ENCODE measurements at places on chromosomes 6 and 20.

- DNase-seq: peak; percentile 23
Observed at GRCh38 chr6:12916006-12916405, 199.4 kb downstream of the PHACTR1 start.

DNA sequence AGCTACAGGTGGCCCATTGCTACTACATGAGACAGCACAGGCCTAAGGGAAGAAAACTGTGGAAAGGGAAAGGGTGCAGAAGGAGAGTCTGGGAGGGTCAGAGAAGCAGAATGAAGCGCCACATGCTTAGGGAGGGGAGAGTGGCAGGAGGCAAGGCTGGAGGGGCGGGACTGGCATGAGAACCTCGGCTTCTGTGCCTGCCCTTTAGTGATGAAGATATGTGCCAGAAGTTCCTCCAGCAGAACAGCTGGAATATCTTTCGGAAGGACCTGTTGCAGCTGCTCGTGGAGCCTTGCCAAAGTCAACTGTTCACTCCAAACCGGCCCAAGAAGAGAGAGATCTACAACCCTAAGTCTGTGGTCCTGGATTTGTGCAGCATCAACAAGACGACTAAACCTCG lies 61.8 kb downstream of the CNBD2 start:
- no peak for DNase-seq

GRCh38 chr20:51165131-51165530 lies 142.2 kb upstream of the KCNG1 start:
- no peak for DNase-seq

DNA sequence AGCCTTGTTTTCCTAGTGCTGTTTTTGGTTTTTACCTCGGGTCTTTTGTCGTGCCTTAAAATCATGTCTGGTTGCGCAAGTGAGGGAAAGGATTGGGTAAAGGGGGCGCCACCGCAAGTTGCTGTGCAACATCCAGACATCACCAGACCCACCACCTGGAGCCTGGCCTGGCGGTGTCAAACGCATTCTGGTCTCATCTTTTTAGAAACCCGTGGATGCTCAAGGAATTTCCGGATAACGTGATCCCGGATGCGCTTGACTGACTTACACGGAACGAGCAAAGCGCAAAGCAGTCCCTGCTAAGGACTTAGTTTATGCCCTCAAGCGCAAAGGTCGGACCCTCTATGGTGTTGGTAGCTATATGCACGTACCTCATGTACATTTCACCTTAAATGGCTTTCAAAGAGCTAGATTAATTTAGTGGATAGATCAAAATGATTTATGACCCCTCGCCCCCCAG lies 105.2 kb downstream of the OR2B2 start:
- peak; percentile 38 for DNase-seq

- DNase-seq: no peak
Observed at GRCh38 chr6:143839196-143839595, 3.9 kb upstream of the LTV1 start.

- DNase-seq: peak; percentile 41
Observed at GRCh38 chr6:25788305-25788922, 33.9 kb downstream of the SLC17A4 start.

DNA sequence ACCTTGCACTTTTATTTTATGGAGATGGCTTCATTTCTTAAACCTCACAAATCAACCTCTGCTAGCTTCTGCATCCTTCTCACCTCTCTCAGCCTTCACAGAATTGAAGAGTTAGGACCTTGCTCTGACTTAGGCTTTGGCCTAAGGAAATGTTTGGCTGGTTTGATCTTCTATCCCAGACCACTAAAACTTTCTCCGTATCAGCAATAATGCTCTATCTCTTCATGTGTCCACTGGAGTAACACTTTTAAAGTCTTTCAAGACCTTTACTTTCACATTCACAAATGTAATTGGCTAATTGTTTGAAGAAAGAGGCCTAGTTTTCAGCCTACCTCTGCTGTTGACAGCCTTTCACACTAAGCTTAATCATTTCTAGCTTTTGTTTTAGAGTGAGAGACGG lies 212.9 kb downstream of the TTLL2 start:
- DNase-seq: no peak

DNA sequence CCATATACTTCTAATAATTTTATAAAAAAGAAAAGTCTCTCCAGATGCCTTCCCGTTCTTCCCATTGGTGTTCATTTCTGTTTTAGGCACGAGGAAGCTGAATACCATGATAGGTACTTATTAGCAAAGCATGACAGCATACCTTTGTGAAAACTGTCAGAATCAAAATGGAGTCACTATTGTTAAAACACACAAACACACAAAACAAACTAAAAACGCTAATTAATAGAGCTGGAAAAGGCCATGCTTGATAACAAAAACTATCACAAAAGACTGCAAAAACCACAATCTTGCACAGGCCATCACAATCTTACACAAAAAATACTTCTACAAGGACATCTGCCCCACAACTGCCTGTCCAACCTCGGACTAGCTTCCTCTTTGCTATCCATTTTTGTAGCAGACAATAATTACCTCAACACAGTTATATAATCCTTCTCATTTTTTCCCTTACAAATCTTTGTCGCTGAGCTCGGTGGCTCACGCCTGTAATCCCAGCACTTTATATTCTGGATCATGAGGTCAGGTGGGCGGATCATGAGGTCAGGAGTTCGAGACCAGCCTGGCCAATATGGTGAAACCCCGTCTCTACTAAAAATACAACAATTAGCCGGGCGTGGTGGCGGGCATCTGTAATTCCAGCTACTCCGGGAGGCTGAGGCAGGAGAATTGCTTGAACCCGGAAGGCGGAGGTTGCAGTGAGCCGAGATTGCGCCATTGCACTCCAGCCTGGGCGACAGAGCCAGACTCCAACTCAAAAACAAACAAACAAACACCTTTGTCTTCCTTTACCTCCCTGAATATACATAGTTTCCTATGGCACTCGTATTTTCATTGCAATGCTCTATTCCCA lies 3.2 kb upstream of the ABT1 start:
- no peak for DNase-seq

GRCh38 chr20:3919352-3919751 lies 30.2 kb downstream of the PANK2 start:
- no peak for DNase-seq

DNA sequence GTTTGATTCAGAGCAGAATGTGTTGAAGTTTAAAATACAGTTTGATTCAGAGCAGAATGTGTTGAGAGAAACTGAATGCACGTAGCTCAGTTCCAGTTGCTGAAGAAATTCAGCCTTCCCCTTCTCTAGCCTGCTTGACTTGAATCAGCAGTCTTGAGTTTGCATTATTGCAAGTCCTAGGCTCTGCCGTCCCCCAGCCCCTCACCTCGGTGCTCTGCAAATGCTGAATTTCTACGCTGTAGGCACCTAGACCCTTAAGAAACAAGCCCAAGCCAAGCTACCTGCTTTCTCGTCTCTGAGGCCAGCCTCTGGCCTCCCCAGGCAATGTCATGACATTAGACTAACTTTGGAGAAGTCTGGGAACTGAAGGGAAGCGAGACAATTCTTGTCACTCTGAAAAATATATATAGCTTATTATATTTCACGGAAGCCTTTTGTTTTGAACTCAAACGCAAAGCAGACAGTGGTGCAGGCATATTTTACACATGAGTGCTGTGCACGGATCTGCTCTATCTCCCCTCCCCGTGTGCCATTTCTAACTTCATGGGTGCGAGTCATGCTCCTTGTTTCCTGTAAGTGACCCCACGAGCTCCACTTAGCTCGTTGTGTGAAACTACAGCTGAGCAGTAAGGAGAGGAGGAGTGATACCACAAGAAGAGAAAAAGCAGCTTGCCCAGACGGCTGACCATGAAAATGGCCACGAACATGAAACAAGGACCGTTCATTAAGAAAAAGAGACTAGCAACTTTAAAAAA lies 71.4 kb upstream of the DUSP22 start:
- DNase-seq: no peak

DNA sequence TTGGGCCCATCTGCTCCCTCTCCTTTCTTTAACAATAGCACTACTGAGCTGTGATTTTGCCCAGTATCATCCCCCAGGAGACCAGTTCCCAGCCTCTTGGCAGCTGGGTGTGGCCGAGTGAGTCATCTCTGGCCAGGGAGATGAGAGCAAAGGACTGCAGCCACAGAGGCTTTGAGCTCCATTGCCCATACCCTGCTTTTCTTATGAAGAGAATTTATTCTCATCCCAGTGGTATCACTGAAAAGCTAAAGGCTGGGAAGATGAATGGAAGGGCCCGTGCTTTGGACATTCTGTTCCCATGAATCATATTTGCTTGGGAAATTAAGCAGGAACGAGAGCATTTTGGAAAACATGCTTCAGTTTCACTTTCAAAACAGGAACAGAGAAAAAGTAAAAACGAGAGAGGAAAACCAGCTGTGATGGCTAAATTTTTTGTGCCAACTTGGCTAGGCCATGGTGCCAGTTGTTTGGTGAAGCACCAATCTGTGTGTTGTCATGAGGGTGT lies 14.9 kb downstream of the CST3 start:
- no peak for DNase-seq

- no peak for DNase-seq
Observed at GRCh38 chr6:56145616-56146015, 101.8 kb downstream of the COL21A1 start.

All from Kasumi-1 (cell line).